DMS79 treated with DMSO at 0.1 percent for 48 hours (cell line): ENCODE measurements at places on chromosomes 6 and 20.

DNA sequence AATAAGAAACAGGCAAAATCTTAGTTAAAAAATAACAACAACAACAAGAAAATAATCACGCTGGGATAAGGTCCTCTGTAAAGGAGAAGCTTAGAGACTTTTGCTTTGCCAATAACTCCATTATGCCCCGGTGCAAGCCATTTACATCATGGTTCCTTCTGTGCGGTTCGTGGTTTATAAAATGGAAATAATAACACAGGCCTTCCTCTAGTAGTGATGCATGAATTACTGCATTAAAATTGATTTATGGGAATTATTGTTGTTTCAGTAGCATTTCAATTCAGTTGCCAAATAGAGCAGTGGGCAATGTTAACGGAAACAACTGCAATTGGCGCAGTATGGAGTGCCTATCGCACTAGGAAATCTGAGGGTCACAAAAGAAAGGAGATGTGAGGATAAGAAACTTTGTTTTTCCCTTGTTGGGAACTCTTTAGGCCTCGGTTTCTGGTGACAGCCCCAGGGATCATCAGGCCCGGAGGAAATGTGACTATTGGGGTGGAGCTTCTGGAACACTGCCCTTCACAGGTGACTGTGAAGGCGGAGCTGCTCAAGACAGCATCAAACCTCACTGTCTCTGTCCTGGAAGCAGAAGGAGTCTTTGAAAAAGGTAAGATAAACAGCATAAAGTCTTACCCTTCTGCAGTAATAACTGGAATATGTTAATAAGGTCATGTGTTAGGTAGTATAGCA is 1.1 kb downstream of the CD109 start:
- no peak for DNase-seq

GRCh38 chr6:75492386-75493153 is 1.0 kb downstream of the FILIP1 start:
- no peak for DNase-seq

GRCh38 chr20:59828125-59829053 is 105.0 kb downstream of the SYCP2 start:
- DNase-seq, result no peak

GRCh38 chr6:119027465-119027864 is 51.0 kb downstream of the FAM184A start:
- DNase-seq, result no peak

GRCh38 chr20:11502061-11502460 is 415.6 kb upstream of the BTBD3 start:
- no peak for DNase-seq

DNA sequence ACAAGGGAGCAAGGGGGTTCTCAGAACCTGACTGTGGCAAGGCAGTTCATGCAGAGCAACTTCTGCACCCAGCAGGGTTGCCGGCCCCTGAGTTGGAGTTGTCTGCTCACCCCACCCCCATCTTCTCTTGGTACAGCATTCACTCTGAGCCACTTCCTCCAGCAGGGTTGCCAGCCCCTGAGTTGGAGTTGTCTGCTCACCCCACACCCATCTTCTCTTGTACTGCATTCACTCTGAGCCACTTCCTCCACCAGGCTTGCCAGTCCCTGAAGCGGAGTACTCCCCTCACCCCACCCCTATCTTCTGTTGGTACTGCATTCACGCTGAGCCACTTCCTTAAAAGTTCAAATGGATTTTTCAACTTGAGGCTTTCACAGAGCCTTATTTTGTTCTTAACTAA is 79.7 kb upstream of the SYNDIG1 start:
- no peak for DNase-seq

- DNase-seq, result peak; percentile 48
Measured at GRCh38 chr6:142867988-142868812, 76.8 kb downstream of the HIVEP2 start.

GRCh38 chr6:149563203-149563927 is 2.8 kb upstream of the GINM1 start:
- DNase-seq, result no peak

GRCh38 chr20:58228484-58229197 is at the start of gene ANKRD60:
TSS of gene ANKRD60 (minus strand) at chr20:58228653. CDS start at chr20:58228653, 0 bp downstream.
- DNase-seq, result peak; percentile 66

GRCh38 chr6:24660105-24660504 is 6.6 kb downstream of the TDP2 start:
- no peak for DNase-seq

- no peak for DNase-seq
Measured at GRCh38 chr6:13013681-13014503, 297.3 kb downstream of the PHACTR1 start.

GRCh38 chr6:128067446-128068118 is 166.7 kb upstream of the THEMIS start:
- DNase-seq, result no peak
